RKO (cell line): ENCODE measurements at places on chromosomes 6 and 20.

DNA sequence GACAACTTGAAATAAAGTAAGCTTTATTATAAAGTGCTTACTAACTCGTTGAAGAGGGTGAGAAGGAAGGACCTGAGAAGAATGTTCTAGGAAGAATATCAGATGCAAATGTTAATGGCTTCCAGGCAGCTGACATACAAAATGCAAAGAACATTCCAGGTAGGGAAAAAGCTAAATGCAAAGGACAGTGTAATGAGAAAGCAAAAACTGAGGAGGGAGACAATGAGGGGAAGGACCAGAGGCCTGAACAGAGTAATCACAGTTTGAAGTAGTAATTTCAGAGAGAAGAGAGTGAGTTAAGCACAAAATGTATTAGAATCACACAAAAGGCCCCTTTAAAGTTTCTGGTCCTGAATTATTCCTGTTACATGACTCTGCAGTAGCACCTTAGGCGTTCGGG is 81.3 kb downstream of the HMGCLL1 start:
- DNase-seq = no peak

DNA sequence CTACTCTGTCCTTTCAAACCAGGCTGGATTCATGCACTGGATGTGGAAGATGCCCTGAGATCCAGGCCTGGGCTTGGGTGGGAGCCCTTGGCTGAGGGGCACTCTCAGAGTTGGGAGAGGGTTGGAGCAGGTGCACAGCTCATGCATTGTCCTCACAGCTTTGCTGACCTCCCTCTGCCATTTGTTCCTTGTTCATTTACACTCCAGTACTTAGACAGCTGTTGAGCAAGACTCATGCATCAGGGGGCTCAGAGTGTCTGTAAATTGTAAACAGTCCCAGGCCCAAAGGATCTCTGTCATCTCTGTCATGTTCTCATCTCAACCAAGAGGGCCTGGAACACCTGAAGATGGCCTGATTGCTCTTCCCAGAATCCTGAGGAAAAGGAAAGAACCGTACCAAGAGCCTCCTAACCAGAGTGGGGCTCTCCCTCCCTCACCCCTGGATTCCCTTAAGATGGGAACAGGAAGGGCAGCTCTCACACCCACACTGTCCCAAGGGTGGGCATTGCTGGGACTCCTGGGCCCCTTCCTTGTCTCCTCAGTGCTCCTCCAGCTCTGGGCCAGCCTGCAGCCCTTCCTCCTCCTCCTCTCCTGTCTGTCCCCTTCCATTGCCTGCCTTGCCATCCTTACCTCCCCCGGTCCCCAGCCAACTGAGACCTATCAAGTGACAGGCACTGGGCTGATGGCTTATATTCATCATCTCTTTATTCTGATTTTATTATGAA is 132.9 kb downstream of the FOXO3 start:
- no peak for DNase-seq

- no peak for DNase-seq
These were observed 231.0 kb downstream of the SOD2 start for GRCh38 chr6:159461998-159462397.

DNA sequence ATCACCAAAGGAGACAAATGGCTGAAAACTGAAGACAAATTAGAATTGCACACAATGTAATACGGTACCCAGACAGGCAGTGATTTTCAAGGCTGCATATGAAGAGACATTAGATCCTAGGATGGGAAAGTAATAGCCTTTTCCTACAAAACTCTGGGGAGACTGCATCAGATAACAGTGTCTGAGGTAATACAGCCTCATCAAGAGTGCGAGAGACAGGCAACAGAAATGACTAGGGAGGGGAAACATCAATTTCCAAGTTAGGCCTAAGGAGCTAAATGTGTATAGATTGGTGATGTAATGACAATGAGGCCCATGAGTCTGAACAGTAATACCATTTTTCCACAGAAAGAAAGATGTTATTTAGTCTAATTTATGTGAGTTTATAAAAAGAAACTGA is 200.3 kb downstream of the HTR1B start:
- no peak for DNase-seq

DNA sequence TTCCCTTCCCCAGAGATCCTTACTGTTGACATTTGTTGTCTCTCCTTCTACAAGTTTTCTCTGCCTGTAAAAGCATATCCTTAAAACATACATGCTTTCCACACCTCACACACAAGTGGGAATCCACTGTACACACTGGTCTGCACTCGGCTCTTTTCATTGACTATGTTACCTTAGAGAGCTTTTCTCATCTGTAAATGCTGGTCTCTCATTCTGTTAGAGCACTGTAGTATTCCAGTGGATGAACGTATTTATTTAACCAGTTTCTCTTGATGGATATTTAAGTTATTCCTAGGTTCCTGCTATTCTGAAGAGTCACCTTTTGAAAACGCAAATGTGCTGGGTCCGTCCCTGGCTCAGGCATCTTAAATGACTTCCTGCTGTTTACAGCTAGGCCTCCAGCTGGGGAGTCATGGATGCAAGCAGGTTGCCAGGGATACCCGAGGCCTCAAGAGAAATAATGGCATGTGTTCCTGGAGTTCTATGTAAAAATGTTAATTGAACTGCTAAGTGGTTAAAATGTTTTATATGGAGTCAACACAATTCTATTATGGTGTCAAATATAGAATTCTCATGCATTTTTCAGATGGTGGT is 61.1 kb upstream of the TGM3 start:
- DNase-seq = no peak

DNA sequence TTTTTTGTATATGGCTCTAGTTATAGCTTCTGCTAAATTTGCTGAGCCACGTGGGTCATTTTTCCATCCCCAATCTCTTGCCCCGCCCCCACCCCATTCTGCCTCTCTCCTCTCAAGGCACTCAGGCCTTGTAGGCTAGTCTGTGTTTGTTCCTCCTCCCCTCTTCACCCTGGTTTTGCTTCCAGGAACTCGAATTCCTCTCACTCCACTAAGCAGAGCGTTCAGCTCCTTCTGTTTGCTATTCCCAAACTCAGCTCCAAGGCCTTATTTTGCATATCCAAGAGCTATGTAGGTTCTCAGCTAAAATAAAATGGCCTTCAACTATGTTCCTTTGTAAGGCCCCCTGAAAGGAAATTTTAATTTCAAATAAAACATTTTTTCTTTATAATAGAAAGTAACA is 1293.7 kb downstream of the EPHA7 start:
- DNase-seq = no peak
